Stimulated activated CD4-positive, alpha-beta T cell treated with anti-CD3 and anti-CD28 coated beads, Interleukin-1b, Interleukin-23, amount 100 ng/mL, for 48 hours (primary cell): ENCODE measurements at places on chromosomes 11 and 22.

DNA sequence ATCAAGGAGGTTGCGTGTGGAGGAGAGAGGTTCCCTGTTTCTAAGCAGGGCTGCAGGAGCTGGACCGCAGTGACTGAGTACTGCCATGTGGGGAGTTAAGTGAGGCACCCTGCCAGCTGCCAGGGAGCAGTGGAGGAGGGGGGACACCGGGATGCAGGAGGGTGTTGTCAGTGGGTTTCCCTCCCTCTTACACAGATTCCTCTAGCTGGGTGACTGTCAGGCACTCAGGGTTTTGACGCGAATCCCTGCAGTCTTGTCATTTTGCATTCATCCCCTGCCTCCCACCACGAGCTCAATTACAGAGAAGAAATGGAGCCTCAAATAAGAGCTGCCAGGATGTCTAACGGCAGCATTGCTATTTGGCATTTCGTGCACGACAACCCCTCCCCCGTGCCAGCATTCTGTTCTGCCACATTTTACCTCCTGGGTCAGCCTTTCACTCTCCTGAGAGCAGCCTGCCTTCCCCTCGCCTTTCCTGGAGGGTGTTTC lies 119.8 kb upstream of the SORL1-AS1 start:
- no peak for DNase-seq

DNA sequence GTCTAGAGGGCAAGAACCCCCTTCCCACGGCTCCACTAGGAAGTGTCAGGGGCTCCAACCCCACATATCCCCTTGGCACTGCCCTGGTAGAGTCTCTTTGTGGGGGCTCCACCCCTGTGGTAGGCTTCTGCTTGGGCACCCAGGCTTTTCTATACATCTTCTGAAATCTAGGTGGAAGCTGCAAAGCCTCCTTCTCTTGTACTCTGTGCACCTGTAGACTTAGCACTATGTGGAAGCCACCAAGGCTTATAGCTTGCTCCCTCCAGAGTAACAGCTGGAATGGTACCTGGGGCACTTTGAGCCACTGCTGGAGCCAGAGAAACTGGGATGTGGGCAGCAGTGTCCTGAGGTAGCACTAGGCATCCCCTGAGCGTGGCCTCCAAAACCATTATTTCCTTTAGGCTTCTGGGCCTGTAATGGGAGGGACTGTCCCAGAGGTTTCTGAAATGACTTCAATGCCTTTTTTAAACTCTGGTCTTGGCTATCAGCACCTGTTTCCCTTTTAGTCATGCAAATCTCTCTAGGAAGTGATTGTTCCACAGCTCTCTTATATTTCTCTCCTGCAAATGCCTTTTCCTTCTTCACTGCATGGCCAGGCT lies 68.4 kb downstream of the TRAF6 start:
- DNase-seq: no peak

DNA sequence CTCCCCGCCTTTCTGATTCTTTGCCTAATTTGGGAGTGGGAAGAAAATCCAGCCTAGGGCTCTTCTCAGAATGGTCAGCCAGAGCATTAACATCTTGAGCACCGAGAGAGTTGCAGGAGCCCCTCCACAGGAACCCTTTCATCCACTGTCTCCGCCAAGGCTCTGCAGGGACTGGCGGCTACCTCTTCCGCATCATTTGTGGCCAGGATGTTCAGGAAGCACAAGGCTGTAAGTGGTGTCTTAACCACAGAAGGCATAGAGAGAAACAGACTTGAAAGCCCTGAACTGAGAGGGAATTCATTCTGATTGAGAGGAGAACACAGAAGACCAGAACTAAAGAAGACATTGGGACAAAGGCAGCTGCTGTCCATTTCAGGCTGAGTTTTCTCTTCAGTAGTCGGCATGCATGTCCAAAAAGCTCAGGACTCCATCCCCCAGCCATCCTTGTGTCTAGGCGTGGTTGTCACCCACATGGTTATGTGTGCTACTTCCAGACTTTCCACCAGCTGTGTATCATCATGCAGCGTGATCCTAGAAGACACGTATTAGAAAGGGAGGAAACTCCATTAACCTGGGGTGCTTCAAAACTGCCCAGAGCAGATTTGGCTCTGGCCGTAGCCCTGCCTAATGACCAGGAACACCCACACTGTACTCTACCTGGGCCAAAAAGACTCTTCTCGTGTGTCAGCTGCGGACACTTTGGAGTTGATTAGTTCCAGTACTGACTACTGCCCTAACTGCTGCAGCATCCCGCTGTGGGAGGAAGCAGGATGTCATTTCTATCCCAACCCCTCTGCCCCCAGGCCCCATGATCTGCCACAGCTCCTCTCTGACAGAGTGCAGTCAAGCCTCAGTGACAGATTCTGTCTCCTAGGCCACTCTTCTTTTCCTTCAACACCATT lies 725.1 kb downstream of the NTM start:
- DNase-seq: no peak

GRCh38 chr11:898540-899190 lies 11.9 kb downstream of the CHID1 start:
- no peak for DNase-seq

- no peak for DNase-seq
Measured at GRCh38 chr22:18056161-18056666, 21.6 kb upstream of the PEX26 start.

GRCh38 chr11:128956401-128957201 lies 13.9 kb upstream of the TP53AIP1 start:
- no peak for DNase-seq

GRCh38 chr11:32081129-32081641 lies 9.7 kb upstream of the RCN1 start:
- DNase-seq: no peak
